ENCODE measurements at places on chromosomes 3 and 15.

GRCh38 chr3:41075975-41076374 lies 123.3 kb upstream of the CTNNB1 start:
- DNase-seq = no peak

DNA sequence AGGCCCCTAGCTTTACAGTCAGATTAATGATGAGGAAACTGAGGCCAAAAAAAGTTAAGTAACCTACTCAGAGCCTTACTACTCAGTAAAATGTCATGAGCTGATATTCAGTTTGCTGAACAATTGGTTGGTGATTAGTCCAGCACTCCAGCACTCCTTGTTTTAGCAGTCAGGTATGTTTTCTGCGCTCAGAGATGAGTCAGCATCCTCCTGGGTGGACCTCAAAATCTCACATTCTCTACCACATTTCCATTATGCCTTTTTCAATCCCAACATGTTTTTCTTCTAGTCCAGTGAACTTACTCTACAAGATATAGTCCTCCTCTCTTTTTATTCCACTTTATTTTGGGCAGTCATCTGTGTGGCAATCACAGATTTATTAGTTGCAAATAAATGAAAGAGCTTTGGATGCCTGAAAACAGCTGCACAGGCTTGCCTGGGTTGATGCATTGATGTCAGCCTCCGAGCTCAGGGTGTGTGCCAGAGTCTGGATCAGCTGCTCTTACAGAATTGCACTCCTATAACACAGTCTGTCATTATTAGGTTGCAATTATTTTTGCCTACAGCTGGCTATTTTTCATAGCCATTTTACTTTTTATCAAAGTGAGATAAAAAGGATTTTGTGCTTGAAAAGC lies 133.2 kb downstream of the ARPP21 start:
- DNase-seq = no peak

GRCh38 chr15:69881766-69882165 lies 216.0 kb downstream of the TLE3 start:
- no peak for DNase-seq

DNA sequence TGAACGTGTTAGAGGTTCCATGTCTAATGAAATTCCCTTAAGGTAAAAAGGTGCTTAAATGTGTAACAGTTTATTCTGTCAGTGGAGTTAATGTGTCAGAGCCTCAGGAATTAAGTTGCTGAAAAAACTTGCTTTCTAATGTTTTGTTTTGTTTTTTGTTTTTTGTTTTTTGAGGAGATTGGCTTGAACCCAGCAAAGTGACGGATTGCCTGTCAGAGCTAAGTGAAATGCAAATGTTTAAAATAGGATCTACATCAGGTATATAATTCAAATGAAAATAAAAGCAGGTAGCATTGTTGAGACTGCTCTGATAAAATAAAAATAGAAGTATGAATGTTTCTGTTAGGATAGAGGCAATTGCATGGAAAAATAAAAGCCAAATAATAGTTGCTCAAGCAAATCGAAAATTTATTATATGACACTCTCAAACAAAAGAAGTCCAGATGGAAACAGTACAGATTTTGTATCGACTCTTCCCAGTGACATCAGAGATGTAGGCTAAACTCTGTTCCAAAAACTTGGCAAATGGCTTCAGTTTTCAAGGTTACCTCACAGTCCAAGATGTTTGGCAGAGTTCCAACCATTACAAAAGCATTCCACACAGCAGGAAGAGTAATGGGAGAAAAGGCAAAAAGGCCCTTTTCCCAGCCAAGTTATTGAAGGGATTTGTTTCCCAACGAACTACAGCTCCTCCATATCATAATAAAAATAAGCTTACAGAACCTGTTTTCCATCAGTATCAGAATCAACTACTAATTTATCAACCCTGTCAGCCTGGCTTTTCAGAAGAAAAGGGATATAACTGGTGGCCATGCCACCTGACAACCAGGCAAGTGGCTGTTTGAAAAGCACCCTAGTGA lies 291.0 kb downstream of the TBL1XR1 start:
- DNase-seq = peak; percentile 81

DNA sequence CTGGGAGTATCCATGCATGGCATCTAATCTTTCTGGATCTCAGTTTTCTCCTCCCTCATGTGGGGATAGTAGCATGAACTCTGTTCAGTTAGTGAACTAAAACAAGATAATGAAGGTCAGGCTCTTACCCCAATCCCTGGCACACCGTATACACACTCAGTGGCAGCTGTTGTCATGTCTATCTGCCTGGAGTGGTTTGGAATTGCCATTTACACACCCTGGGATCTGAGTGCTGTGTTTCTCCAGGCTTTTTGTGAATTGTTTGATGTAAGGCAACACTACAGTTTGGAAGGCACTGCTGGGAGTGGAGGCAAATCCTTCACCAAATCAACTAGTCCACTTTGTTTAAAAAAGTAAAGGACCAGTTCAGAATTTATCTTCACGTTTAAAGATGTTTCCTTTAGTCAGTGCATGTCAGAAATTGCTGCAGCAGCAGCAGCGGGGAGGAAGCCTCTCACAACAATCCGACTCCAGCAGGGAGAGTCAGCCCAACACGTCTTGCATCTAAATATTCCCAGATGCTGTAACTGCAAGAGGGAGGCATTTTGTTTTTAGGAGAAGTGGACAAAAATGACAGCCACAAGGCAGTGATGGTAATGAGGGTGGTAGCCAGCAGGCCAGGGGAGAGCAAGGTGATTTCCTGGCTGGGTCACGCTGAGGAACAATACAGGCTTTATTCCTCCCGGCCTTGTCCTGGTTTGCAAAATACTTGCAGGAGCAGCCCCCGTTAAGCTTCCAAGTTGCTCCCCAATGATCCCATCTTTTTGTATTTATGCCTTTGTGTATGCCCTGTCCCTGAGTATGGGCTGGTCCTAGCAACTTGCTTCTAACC lies 128.5 kb upstream of the LRIG1 start:
- peak; percentile 18 for DNase-seq

- DNase-seq = no peak
Observed at GRCh38 chr3:97901313-97902248, 70.7 kb downstream of the RIOX2 start.

- DNase-seq = peak; percentile 98
Observed at GRCh38 chr15:90680371-90680935, 36.7 kb upstream of the BLM start.

GRCh38 chr3:114436182-114436581 lies 142.4 kb downstream of the TIGIT start:
- DNase-seq = no peak

DNA sequence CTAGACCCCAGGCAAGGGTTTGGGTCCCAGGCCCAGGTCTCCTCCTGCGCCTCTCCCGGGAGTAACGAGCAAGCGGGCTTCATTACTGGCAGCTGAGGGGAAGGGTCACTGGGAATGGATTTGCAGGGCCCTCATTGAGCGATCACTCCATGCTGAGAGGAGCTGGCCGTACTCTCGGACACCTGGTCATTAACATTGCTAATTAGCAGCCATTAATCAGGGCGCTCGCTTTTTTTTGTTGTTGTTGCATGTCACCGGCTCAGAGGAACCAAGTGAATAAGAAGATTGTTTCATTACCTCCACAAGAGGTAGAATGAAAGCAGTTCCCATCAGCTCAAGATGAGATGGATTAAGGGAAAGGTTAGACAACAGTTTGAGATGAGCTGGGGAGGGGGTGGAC lies 293.0 kb upstream of the ATP11B start:
- no peak for DNase-seq

- DNase-seq = no peak
Observed at GRCh38 chr3:71685686-71686085, 39.5 kb downstream of the EIF4E3 start.

DNA sequence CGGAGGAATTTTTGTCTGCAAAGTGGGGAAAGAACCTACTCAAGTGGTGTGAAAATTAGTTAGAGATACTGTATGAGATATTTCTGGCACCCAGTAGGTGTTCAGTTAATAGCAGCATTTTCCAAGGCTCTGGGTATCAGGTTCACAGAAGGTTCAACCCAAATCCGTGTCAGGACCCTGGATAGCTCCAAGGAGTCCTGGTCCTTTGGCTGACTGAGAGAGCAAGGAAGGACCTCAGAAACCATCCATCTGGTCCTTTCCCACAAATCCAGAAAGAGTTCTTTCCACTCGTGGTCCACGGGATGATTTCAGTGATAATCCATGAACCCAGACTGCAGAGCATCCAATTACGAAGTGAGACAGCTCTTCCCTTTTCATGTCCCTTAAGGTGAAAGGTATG lies 51.4 kb downstream of the SLC6A11 start:
- peak; percentile 3 for DNase-seq

DNA sequence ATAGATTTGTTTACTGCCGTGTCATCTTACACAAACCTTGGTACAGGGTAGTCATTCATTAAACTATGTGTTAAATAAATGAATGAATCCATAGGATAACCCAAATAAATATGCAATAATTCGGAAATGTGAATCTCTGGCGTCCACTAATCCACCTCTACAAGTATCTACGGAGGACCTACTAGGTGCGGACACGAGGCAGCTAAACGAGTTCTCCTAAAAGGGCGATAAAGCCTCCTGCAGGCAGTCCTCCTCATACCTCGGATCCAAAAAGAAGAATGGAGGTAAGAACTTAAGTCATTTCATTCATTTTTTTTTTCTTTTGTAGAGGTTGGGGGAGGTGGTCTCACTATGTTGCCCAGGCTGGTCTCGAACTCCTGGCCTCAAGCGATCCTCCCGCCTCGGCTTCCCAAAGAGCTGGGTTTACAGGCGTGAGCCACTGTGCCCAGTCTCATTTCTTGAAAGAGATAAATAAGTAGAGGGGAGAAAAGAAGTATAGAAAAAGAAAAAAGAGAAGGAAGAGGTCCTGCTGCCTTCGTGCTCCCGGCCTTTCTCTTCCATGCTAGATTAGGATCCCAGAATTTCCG lies 706 bp upstream of the RPL35A start:
- DNase-seq = no peak

GRCh38 chr15:44414001-44414400 lies 13.4 kb upstream of the CTDSPL2 start:
- DNase-seq = no peak

- peak; percentile 66 for DNase-seq
Observed at GRCh38 chr3:185089343-185089742, 63.5 kb downstream of the C3orf70 start.

- DNase-seq = peak; percentile 15
Observed at GRCh38 chr3:106691476-106691875, 685.8 kb upstream of the CCDC54 start.

DNA sequence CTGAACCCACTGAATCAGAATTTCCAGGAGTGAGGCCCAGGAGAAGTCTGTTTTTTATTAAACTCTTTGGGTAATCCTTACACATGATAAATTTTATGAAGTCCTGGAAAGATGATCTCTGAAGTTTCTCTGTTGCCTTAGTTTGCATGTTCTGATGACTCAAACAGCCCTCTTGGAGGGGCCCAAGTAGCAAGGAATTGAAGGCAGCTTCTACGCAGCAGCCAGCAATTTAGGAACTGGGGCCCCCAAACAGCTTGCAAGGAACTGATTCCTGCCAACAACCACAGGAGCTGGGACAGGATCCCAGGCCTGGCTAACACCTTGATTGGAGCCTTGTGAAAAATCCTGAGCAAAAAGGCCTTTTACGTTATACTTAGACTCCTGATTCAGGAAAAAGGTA lies 5.4 kb upstream of the ACP3 start:
- peak; percentile 67 for DNase-seq

DNA sequence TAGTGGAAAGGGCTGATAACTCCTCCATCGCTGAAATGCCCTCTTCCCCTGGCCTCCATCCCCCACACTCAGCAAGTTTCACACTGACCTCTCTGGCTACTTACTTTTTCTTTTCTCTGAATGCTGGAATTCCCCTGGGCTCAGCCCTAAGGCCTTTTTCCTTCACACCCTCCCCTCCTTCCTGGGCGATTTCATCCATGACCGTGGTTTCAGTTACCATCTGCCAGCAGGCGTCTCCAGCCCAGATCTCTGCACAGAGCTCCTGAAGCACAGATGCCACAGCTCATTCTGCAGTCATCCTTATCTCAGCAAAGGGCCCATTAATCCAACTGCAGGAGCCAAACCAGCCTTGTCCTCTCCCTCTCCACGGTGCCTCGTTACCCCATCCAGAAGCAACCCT lies 114.0 kb downstream of the RFTN1 start:
- DNase-seq = peak; percentile 56

DNA sequence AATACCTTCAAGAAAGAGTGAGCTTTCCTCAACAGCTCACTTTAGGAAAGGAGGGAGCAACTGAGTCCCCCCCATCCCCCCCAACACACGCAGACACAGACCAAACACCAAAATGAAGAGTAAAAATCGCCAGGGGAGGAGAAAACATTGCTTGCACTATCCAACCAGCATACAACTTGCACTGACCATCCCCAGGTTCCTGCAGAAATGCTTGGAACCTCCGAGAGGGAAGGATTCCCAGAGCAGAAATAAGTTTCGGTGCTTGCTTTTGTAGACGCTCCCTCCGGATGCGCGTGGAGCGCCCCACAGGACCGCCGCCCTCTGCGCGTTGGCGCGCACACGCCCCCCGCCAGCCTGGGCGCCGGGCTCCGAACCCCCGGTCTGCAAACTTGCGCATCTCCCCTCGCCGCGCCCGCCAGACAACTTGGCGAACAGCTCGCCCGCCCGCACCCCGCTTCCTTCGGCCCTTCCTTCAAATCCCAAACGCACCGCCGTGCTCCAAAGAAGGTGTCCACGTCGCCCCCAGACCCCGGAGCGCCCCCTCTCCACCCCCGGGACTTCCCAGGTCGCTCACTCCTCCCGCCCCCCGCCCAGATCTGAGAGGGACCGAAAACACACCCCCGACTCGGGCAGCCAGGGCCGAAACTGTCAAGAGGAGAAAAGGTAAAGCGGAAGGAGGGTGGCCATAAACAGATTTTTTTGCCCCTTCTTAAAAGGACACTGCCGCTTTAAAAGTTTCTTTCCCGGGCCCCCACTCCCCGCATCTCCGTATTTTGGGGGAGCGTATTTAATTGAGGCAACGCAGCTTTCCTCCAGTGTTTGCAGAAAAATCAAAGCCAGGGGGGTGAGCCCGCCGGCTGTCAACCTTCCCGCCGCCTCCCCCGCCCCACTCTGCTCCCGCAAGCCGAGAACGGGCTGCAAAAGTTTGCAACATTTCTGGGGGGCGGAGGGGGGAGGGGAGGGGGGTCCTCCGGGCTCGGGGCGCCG lies 859 bp downstream of the RORA start:
- peak; percentile 30 for DNase-seq

DNA sequence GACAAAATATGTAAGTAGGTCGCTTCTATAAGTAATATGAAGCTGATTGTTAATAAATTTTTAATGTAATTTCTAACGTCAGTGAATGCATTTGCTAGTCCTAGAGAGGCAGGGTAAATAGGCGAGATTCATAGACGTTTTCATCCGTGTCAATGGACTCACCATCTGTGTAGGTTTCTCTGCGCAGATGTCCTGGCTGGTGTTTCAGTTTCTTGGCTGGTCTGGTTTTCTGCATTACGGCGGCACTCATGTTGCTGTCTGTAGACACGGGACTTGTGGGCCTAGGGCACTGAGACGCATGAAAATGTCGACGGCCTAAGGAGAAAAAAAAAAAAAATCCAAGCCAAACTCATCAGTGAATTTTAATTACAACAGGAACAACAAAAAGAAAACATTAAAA lies 1153.3 kb downstream of the ROBO1 start:
- no peak for DNase-seq

DNA sequence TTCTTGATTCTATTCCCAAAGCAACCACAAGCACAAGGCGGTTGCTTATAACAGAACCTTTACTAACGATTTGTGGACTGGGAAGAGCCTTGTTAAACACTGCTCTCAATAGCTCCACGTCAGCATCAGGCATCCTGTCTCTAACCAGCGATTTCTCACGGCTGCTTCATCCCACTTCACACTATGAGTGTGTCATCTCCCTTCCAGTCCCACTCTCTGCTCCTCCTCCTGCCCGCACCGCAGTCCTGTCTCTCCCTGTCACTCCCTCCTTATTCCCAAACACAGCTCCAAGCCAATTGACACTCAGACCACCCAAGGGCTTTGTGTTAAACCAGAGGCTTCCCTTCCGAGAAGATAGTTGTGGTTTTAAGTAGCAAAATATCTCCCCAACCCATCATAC lies 94.8 kb downstream of the ABHD5 start:
- DNase-seq = peak; percentile 69

Measured in fibroblast of skin of right quadriceps (primary cell).